ENCODE measurements at places on chromosomes 16 and 17.

- no peak for DNase-seq
These were observed 6.9 kb upstream of the ACTG1 start for GRCh38 chr17:81519284-81520020.

- DNase-seq, result no peak
These were observed at the start of gene CARD14 for GRCh38 chr17:80169784-80170500. TSS of gene CARD14 (plus strand) at chr17:80170030. CDS start at chr17:80181439, 11,409 bp downstream.

DNA sequence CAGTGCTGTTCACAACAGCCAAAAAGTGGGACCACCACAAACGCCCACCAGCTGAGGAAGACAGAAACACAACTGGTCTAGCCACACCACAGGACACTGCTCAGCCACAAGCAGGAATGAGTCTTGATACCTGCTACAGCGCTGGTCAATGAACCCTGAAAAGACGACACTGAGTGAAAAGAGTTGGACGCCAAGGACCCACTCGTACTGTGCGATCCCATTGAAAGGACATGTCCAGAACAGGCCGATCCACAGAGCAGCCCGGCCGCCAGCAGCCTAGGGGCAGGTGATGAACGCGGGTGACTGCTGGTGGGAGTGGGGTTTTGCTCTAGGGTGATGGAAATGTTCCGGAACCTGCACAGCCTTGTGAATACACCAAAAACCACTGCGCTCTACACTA is 10.6 kb upstream of the SLC38A8 start:
- DNase-seq, result no peak

- DNase-seq, result no peak
These were observed 47.0 kb upstream of the FBXO47 start for GRCh38 chr17:39014044-39014794.

DNA sequence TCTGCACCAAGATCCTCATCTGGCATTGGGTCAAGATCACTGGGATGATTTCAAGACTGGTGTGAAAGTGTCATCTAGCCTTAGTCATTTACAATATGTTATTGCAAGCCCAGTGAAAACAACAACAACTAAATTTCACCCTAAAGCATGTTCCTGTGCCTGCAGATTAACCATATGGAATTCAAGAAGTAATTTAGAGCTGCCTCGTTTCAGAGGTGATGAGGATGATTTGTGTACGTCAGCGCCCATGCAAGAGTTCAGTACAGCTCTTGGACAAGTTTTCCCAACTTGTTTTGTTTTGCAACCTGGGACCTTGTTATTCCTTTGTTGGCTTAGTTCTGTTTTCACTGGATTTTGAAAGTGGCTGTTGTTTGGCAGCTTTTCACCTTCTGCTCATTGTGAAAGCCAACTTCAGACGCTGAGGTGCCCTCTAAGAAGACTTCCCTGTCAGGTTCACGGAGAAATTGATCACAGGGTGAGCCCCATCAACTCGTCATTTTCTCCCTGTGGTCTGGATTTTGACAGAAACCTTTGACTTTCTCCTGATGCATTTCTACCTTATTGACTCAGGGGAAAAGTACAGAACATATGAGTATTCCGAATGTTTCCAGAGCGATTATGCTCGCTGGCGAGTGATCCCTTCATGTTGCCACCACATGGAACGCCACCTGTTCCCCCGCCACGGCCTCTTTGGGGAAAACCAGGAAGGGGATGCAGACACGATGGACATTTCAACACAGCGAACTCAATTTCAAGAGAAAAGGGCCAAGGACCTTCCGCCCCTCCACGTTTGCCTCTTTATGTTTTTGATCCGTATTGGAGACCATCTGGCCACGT is 85.6 kb downstream of the FOXL1 start:
- DNase-seq, result no peak

DNA sequence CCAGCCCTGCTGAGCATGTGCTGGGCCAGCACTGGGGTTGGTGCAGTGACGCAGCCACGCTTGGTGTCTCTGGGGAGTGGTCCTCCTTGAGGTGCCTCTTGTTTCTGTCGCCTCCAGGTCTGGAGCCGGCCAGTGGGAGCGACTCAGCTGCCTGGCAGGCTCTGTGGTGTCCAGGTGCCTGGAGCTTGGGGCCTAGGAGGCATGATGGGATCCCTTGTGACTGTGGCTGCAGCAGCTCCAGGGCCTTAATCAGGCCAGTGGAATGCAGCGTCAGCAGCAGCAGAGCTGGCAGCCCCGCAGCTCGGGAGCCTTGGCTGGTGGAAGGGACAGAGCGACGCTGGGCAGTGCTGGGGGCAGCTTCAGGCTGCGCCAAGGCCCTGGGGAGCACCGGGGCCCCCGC is 74.7 kb upstream of the CIBAR2 start:
- no peak for DNase-seq
